ENCODE measurements at places on chromosomes 13 and 19.

- DNase-seq, result no peak
Observed at GRCh38 chr19:35963514-35963913, 27.3 kb downstream of the LRFN3 start.

DNA sequence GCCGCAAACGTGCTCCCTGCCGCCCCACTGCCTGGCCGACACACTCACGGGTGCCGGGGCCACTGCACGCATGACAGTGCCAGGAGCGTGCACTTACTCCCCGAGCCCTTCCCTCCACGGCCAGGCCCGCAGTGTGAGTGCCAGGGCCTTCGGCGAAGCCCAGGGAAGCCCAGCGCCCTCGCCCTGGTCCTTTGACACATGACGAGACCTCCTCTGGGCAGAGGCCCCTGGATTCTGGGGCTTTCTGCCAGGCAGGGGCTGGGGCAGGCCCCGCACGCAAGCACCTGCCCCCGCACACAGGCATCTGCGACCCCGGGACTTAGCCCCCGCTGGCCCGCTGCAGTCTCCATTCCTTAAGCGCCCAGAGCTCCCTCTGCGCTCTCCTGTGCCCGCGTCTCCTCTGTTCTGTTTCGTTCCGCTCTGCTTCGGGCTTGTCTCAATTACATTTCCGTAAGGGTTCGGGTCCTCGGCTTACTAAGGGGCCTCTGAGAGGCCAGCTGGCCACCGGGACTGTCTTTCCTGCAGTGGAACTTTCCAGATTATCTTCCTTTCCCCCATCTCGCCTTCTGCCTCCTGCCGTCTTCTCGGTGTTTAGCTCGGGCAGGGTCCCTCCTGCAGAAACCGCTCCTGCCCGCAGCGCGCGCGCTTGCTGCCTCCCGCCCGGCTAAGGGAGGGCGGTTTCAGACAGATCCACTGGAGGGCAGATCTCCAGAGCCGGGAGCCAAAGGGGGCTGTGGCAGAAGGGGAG lies 98.8 kb downstream of the ING1 start:
- DNase-seq, result no peak

- no peak for DNase-seq
Observed at GRCh38 chr19:46988614-46989230, 30.9 kb upstream of the NPAS1 start.

GRCh38 chr13:45441633-45442032 lies 23.1 kb upstream of the COG3 start:
- DNase-seq, result no peak

DNA sequence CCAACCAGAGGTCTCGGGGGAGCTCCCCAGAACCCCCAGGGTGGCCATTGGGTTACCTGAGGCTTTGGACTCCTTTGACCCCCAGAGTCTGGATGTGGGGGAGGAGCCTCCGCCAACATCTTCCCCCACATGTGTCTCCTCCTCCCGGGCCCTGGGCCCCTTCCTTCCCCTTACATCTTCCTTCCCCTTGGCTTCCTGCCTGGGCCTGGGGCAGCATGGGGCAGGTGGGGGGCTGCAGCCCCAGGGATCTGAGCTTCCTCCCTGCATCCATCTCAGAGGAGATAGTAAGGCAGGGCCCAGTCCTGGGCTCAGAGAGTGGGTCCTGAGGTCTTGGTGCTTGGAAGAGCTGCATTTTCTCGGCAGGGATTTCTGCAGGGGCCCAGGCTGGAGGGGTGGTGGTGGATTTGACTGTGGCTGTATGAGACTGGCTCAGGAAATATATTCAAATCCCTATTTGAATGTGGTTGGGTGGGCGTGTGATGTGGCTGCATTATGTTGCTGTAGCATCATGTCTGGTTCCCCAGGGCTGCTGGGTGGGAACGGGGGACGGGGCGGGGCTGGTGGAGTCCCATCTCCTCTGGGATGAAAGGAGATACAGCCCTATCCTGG lies 919 bp downstream of the VAV1 start:
- peak; percentile 49 for DNase-seq

DNA sequence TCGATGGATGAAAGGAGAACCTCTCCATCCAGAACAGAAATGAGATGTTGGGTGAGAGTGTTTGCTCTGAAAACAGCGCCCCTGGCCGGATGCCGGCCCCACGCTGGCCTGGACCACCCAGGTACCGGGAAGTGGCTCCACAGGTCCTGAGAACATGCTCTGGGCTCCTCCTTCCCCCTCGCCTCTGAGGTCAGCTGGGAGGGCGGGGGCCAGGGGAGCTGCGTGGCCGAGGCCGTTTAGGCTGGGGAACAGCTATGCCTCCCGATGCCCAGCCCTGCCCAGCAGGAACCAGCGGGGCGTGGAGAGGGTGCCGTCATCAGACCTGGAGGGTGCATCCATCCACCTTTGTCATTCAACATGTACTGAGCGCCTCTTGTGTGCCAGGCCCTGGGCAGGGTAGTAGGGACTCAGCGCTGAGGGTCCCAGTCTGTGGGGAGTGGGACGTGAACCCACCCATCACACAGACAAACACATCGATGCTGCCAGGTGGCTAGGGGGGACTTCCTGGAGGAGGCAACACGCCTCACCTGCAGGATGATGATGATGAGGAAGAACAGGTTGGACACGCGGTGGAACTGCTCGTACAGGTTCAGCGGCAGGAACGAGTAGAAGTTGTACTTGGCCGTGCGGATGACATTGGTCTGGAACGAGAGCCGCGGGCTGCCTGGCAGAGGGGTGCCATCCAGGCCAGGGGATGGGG lies 4.2 kb downstream of the ATP8B3 start:
- no peak for DNase-seq

Data from activated T-cell treated with anti-CD3 and anti-CD28 coated beads for 24 hours (primary cell).